ENCODE measurements at places on chromosomes 7 and 10. TPM values are rescaled to one million over a fixed set of nuclear protein-coding genes. Genes with fewer than 3 reads are reported as not detected.

The TMEM176B gene
- 0.15 TPM for total RNA-seq

The WIPF3 gene
- total RNA-seq, result not detected

The VPS41 gene
- total RNA-seq, result 53.9 TPM

The CREM gene
- total RNA-seq, result 74.3 TPM

The PMPCB gene
- 82.8 TPM for total RNA-seq

The GRB10 gene
- total RNA-seq, result 19.3 TPM

The OLAH gene
- not detected for total RNA-seq

The ZNF511 gene
- 32.1 TPM for total RNA-seq

The ACSL5 gene
- total RNA-seq, result under 0.01 TPM

The LIPJ gene
- under 0.01 TPM for total RNA-seq

The CXCL12 gene
- total RNA-seq, result 16.0 TPM

The CPVL gene
- total RNA-seq, result 1.4 TPM

The PNLIPRP3 gene
- 0.77 TPM for total RNA-seq

The UNC5B gene
- total RNA-seq, result under 0.01 TPM

The HTR7 gene
- 0.93 TPM for total RNA-seq

The ADAM8 gene
- total RNA-seq, result 0.73 TPM

The ASB10 gene
- not detected for total RNA-seq

The XRCC2 gene
- 6.7 TPM for total RNA-seq

The GDF2 gene
- not detected for total RNA-seq

The CDC14C gene
- not detected for total RNA-seq

The HGF gene
- 0.36 TPM for total RNA-seq

The TYSND1 gene
- total RNA-seq, result 27.2 TPM

The CALML3 gene
- total RNA-seq, result not detected

The CCDC146 gene
- total RNA-seq, result 1.9 TPM

The MET gene
- total RNA-seq, result 34.0 TPM

The SPDYE9 gene
- not detected for total RNA-seq

The SCART1 gene
- 2.2 TPM for total RNA-seq

The ZNF138 gene
- total RNA-seq, result 4.7 TPM

The NUP205 gene
- 92.5 TPM for total RNA-seq

The MMRN2 gene
- 0.15 TPM for total RNA-seq

The JAKMIP3 gene
- total RNA-seq, result 0.15 TPM

The PDK4 gene
- total RNA-seq, result 10.2 TPM

The SH3PXD2A gene
- total RNA-seq, result 25.8 TPM

The FAM221A gene
- 7.6 TPM for total RNA-seq

The AKR1C4 gene
- not detected for total RNA-seq

The ZDHHC4 gene
- total RNA-seq, result 72.7 TPM

The IDI2 gene
- total RNA-seq, result not detected

The LRIT1 gene
- total RNA-seq, result not detected

The LIPM gene
- not detected for total RNA-seq

The SORCS1 gene
- 7.3 TPM for total RNA-seq

The C7orf33 gene
- total RNA-seq, result not detected

The ANKRD61 gene
- not detected for total RNA-seq

The FFAR4 gene
- not detected for total RNA-seq

The MMD2 gene
- not detected for total RNA-seq

The AKR1C8 gene
- not detected for total RNA-seq

The TET1 gene
- 4.8 TPM for total RNA-seq

Measured in melanocyte of skin (primary cell).